Omental fat pad (tissue), 4 donors: ENCODE measurements at places on chromosomes 5 and 9. TPM values are rescaled to one million over a fixed set of nuclear protein-coding genes. Genes with fewer than 3 reads are reported as not detected.

IFNA13 gene
- not detected for total RNA-seq

C9orf50 gene
- not detected for total RNA-seq

DMRT3 gene
- not detected for total RNA-seq

ALDOB gene
- not detected for total RNA-seq

ERGIC1 gene
- total RNA-seq, result 98.8 TPM

LHX6 gene
- total RNA-seq, result 2.2 TPM

PCDHA9 gene
- 0.56 TPM for total RNA-seq

ADRB2 gene
- total RNA-seq, result 42.7 TPM

DNA sequence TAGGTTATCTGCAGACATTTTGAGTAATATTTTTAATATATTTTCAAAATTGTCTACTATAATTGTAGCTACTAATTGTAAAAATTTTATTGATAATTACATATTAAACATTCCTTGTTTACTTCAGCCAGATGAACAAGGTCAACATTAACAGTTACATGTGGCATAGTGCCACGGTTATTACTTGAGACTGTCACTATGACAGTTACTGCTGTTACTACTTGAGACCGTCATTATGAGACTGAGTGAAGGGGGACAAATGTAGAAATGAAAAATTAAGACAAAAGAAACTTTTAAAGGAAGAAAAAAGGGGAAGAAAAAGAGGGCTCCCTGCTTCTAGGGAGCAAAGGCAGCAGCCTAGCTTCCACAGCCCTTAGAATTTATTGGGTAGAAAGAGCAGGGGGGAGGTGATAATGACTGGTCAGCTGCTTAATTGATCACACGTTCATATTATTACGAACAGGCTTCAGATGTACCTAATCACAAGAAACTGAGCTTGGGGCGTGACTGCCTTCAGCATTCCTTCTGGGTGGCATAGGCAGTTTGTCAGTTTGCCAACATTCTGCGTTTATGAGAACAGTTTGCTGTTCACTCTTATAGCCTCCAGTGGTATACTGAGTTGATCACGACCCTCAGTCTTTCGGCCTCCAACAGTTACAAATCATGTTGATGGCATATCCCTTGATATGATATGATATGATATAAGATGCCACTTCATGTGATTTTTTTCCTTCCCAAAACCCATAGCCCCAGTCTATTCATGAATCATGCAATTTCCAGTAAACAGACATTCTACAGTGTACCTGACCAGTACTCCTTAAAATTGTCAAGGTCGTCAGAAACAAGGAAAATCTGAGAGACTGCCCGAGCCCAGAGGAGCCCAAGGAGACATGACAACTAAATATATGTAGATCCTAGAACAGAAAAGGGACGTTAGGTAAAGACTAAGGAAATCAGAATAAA lies 13.1 kb downstream of the MARCHF6 start:
- no peak for DNase-seq

DNA sequence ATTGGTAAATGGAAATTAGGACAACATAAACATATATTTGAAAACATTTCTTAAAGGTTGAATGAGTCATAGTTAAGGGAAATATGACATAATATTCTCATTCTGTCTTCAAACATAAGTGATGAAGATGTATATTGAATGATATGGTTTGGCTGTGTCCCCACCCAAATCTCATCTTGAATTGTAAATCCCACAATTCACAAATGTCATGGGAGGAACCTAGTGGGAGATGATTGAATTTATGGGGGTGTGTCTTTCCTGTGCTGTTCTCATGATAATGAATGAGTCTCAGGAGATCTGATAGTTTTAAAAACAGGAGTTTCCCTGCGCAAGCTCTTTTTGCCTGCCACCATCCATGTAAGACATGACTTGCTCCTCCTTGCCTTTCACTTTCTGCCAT lies 104.4 kb upstream of the MPDZ start:
- no peak for DNase-seq

- no peak for DNase-seq
These were observed 18.6 kb upstream of the AGXT2 start for GRCh38 chr5:35066260-35066795.

DNA sequence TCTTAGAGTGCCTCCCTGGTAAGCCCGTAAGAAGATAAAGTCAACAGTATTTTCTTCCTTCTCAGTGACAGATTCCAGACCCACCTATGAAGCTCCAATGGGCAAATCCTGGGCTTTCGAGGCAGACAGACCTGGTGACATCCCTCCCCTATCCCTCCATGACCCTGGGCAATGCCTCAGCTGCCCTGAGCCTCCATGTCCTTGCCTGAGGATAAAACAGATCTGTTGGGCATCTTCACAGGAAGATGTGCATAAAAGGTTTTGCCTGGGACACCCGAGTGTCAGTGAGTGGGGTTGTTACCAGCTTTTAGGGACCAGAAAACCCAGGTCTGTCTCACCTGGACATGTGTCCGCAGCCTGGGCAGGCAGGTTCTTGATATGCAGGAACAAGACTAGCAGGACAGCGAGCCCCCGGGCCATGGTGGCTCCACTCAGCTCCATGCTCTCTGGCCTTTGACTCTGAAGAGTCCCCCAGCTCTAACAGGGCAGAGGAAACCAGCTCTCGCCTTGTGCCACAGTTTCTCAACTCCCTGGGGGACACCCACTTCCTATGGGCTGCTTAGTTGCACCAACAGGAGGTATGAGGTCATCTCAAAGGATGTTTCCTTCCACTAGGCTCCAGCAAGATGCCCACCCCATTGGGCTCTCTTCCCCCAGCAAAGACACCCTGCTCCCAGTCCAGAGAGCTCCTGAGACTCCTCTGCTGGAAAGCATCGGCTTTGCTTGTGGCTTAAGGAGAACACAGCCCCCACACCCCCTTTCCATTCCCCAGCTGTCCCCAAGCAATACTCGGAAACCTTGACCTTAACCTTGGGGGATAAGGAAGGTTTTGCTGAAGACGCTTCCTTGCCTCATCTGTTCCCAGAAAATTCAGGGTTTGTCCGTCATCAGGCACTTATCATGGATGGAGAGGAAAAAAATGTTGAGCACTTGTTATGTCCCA lies at the start of gene FCN1:
FCN1 (minus strand) TSS at position 482 of the 943 bp plus-strand sequence; CDS start at position 441, 41 bp downstream.
- DNase-seq, result no peak

DNA sequence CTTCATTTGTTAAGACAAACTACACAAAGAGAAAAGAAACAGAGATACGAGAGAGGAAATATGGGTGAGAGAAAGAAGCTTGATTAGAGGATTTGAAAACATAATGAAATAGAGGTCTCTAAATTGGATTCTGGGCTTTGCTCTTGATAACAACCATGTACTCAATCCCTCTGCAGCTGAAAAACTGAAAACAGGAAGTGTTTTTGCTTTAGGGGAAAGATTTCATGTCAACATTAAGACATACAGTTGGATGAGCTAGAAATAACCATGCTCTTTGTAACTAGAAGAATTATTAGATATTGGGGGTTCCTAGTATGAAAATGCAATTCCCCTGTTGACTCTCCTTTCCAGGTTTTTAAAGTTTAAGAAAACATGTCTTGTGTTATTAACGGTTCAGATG lies 21.9 kb downstream of the CRHBP start:
- DNase-seq, result no peak

DNA sequence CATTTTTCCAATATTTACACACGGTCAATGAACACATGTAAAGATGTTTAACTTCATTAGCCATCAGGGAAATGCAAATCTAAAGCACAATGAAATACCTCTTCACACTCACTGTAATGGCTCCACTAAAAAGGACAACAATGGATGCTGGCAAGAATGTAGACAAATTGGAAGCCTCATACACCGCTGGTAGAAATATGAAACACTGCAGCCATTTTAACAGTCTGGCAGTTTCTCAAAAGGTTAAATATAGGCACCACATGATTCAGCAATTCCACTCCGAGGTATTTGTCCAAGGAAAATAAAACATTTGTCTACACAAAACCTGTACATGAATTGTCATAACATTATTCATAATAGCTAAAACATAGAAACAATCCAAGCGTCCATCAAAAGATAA lies 20.0 kb downstream of the RNF145 start:
- no peak for DNase-seq

- DNase-seq, result no peak
These were observed 118.4 kb upstream of the PRSS3 start for GRCh38 chr9:33676746-33677505.

DNA sequence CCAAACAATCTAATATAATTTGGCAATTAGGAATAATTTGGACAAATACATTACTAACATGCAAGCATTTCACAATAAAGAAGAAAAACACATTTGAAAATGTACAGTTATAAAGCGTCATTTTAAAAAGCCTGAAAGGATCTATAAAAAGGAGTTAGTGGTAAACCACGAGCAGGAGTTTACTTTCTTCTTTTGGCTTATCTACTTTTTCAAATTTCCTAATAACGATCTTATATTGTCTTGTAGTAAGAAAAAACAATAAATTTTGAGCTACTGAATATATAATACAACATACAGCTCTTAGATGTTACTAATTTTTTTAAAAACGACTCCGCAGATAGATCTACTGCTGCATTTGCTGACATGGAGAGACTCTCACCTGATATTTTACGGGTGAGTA lies 79.9 kb downstream of the SMIM23 start:
- no peak for DNase-seq

DNA sequence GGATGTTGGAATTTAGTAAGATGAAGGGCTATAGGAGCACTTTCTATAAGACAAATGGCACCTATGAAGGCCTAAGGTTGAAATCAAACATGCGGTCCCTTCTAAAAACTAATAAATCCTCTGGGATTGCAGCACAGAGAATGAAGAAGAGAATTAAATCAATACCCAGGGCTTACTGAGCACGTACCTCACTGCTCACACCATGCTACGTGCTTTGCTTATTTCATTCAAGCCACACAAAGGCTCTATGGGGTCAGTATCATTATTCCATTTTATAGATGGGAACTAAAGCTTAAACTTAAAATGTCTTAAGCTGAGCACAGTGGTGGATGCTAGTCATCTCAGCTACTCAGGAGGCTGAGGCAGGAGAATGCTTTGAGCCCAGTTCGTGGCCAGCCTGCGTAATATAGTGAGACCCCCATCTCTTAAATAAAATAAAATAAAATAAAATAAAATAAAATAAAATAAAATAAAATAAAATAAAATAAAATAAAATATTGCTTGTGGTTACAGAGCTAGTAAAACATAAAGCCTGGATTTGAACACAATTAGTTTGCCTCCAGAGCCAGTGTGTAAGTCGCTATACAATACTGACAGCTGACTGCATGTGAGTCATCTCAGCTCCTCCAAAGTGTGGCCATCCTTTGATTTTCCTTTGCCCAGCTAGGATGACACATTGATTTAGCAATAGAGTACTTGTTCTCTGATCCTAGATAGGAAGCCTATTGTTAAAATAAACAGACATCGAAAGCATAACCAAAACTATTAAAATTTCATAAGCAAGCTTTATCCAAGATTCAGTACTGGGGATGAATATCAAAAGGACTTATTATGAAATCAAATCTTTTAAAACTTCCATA lies 20.9 kb upstream of the DPYSL3 start:
- no peak for DNase-seq

DNA sequence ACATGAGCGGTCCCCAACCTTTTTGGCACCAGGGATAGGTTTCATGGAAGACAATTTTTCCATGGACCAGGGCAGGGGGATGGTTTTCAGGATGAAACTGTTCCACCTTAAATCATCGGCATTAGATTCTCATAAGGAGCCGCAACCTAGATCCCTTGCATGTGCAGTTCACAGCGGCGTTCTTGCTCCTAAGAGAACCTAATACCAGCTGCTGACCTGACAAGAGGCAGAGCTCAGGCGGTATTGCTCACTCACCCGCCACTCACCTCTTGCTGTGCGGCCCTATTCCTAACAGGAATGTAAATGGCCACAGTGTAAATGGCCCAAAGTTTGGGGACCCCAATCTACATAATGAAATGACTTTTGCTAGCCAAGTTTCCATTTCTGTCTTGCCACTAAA lies 3.1 kb upstream of the PLIN2 start:
- no peak for DNase-seq

DNA sequence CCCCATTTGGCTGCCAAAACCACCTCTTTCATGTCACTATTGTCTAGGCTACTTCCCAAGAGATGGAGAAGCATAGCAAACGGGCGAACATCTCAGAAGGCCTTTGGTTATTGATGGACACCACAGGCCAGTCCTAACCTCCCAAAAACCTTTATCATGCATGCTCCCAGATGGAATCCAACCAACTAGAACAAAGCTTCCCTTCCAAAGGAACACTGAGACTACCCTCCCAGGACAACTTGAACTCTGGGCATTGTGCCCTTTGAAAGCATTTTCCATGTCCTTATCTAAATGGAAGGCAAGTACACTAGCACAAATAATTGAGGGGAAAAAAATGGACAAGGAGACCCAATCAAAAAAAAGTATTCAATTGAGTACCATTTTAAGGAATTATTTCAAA lies 65.6 kb downstream of the SPOCK1 start:
- no peak for DNase-seq

GRCh38 chr9:75909776-75910175 lies 19.3 kb downstream of the PCSK5 start:
- no peak for DNase-seq

DNA sequence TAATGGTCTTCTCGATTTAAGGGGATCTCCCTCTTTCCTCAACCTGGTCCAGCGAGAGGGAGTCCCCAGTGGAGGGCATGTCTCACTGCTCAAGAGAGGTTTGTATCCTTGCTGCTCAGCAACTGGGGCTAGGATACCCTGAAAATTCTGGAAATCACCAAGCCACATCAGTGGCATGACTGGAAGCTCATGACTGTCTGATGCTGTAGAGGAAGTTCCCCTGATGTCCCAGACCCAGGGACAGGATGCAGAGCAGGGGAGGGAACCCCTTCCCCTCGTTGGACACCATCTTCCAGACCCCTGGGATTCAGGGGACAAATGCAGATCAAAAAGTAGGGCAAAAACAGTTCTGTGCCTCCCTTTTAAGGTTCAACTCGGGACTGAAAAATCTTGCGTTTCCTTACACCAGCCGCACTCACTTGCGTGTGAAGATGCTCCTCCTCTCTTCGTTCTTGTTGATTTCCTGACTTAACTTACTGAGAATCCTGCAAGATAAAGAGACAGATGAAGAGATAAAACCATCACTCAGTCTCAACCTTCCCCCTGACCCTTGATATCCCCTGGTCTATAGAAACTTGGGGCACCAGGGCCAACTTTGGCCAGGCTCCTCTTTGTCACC lies 22.1 kb downstream of the LCP2 start:
- no peak for DNase-seq

- DNase-seq, result no peak
These were observed 141.3 kb upstream of the ALDH1B1 start for GRCh38 chr9:38251036-38251860.

- no peak for DNase-seq
These were observed 521.0 kb upstream of the SEMA6A start for GRCh38 chr5:117095346-117096332.

DNA sequence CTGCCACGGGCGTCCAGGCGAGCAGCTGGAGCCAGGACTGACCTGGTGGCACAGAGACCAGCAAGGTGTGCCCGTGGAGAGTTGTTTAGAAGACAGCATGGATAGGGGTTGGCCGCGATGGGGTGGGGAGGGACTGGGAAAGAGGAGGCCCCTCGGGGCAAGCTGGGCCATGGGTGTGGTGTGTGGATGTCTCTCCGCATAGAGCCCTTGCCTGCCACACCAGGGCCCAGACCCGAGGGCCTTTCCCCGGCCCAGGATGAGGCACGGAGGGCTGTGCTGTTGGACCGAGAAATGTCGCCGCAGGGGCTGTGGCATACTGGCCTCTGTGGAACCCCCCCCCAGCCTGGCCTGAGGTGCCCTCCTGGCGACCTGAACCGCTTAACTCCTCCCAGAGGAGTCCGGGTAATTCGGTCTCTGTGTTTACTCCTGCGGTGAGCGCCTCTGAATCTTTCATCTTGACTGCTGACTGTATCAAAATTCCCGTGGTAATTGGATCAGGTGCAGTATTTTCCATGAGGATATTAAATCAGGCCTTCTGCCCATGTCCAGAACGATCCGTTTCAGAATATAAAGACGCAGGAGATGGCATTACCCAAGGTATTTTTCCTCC lies 22.5 kb upstream of the LAMC3 start:
- DNase-seq, result no peak

- no peak for DNase-seq
These were observed 188.8 kb upstream of the GLRA1 start for GRCh38 chr5:152113401-152113800.
